ENCODE measurements at places on chromosomes 6 and 20.

GRCh38 chr6:75386050-75386770 lies 101.6 kb upstream of the TMEM30A start:
- DNase-seq: no peak

GRCh38 chr6:109498052-109498451 lies 15.0 kb upstream of the ZBTB24 start:
- DNase-seq: no peak

DNA sequence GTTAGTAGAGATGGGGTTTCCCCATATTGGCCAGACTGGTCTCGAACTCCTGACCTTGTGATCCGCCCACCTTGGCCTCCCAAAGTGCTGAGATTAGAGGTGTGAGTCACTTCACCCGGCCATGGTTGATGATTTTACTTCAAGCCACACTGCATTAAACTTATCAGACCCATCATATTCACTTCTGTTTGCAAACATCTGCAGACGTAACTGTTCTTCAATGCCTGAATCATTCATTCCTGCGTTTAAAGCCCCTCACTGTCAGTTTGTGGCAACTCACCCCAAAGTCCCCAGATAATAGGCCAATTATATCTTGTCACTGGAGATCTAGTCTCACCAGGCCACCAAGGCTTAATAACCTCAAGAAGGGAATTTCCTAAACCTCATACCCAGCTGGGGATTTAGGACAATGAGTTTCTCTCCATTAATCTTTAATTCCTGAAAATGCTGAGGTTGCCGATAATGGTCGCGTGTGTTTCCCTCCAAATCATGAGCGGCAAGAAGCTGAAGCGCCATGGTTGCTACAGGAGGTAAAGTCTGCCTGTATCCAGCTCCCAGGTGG lies 229.6 kb downstream of the LY86 start:
- no peak for DNase-seq

- DNase-seq: no peak
These were observed 328.5 kb downstream of the EPM2A start for GRCh38 chr6:145406783-145407182.

- DNase-seq: no peak
These were observed 92.9 kb upstream of the SHLD1 start for GRCh38 chr20:5657190-5657875.

GRCh38 chr6:56448046-56448445 lies 194.6 kb downstream of the DST start:
- no peak for DNase-seq

DNA sequence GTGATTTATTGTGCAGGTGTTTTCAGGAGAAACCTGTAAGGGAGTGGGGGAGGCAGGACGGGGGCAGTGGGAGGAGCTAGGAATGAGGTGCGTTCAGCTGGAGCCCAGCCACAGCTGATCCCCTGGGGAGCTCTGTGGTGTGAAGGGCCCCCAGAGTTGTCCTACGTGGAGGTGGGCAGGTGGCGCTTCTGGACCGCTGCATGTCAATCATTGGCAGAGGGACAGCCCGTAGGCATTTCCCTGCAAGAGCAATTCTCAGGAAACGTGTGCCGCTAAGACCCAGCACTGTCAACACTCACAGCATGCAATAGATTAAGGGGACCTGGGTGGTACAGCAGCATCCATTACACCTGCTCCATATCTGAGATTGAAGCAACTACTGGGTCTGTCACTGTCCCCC lies 88.0 kb downstream of the PRND start:
- DNase-seq: no peak

- DNase-seq: no peak
These were observed 53.9 kb downstream of the HS3ST5 start for GRCh38 chr6:114288701-114289495.

DNA sequence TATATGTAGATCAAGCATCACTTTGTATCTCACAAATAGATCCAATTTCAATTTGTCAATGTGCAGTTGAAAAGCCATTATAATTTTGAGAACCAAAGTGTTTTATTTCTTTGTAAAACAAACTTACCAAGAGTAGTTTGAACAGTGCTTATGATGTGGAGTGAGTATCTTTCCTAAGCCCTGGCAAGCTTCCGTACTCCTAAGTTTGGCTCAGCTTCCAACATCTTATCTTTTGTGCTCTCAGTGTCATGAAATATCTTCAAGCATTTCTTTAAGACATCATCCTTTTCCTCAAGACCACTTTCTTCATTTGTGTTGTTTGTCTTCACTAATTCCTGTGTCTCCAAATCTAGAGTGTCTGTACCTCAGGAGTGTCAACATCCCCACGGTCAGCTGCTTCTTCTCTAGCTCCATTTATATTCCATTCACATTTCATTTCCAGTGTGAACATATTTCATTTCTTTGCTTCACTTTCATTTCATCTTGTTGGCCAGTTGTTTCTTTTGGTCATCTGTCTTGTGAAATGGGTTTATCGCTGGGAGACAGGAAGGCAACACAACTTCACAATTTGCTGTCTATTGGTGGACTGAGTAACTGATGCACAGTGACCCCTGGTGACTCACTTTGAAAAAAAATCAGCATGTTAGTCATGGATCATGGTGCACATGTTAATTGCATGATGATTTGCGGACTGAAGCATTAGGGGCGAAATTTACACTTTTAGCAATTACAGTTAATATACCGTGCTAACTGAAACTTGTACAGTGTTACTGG lies 36.9 kb downstream of the SLC24A3 start:
- no peak for DNase-seq

- no peak for DNase-seq
These were observed 3.0 kb downstream of the GABRR1 start for GRCh38 chr6:89214197-89214596.

DNA sequence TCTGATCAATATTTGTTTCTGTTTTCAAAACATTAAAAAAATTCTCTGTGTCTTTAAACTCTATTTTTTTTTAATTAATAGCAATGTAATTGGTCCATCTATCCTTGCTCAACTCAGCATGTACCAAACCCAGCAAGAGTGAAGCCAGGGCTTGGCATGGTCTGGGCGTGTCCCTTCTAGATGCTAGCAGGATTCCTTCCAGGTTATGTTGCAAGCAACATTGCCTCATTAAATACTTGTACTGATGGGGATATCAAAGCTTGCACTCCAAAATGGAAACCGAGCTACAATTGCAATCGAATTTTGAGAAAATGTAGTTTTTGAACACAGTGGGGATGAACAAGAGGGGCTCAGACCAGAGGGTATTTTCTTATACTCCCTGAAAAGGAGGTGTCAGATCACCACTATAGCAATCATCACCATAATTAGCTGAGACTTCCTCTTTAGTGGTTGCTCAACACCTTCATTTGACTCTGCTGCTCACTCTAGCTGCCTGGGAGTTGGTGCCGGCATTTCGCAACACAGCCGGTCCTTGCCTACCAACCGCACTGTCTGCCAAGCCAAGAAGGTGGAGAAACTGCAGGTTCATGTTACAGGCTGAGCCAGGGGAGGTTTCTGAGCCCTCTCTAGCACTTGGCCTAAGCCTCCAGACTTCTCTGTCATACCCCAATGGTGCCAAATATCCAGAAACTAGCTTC lies 67.8 kb upstream of the RALGAPA2 start:
- DNase-seq: no peak

DNA sequence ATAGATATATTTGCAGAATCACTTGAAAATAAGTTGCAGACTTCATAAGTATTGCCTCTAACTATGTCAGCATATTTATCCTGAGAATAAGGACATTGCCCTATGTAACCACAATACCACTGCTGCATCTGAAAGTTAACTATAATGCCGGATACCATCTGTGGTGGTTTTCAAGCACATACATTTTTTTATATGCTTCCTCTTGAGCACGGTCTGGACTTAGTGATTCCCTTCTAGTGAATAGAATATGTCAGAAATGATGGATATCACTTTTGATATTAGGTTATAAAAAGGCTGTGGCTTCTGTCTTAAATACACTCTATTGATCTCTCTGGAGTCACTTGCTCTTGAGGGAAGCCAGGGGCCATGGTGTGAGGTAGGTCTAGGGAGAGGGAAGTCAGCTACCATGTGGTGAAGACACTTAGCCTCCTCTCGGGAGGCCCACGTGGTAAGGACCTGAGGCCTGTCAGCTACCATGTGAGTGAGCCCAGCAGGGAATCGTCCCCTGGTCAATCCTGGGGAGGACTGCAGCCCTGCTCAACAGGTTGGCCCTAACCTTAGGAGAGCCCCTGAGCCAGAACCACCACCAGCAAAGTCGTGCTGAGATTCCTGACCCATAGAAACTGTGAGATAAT lies 57.5 kb downstream of the CCDC170 start:
- DNase-seq: no peak

DNA sequence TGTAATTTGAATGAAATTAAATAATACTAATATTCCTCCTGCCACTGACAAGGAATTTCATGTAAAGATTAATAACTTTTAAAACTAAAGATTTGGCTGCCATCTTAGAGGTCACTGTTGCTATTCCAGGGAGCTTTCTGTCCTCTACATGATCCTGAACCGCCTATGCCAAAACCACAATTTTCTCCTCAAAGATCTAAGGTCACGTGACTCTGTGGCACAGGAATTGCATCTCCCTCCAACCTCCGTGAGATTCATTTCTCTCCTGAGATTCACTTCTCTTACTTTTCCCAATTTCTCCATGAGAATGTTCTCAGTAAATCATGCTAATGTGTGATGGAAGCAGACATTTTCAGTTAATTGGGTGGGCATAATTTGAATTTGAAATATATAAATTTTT lies 379.6 kb upstream of the TSHZ2 start:
- no peak for DNase-seq

GRCh38 chr6:136303516-136303915 lies 13.9 kb upstream of the BCLAF1 start:
- DNase-seq: no peak

- no peak for DNase-seq
These were observed 14.7 kb upstream of the SIM1 start for GRCh38 chr6:100479179-100480035.

DNA sequence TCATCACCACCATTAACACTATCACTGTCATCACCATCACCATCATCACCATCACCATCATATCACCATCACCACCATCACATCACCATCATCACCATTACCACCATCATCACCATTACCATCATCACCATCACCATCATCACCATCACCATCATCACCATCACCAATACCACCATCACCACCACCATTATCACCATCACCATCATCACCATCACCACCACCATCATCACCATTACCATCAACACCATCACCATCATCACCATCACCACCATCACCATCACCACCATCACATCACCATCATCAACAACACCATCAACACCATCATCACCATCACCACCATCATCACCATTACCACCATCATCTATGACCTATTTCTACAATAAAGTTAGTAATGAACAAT lies 86.1 kb upstream of the PDE10A start:
- no peak for DNase-seq

- DNase-seq: no peak
These were observed 75.7 kb upstream of the BHLHE23 start for GRCh38 chr20:63082308-63082938.

DNA sequence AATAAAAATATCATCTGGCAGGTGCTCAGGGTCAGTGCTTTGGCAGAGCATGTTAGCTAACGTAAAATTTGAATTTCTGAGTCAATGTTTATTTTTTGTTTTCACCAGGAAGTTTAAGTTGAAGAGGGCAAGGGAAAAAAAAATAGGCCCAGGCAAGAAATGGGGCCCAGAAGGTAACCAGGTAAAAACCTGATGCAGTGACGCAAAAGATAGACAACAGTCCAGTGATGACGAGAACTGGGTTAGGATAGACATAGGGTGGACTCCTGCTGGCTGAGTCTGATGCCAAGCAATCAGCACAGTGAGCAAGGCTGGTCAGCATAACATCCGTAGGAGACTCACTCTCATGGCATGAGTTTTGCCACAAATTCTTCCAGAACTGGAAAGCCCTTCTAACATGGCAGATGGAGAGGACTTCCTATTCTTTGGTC lies 42.2 kb downstream of the ZHX3 start:
- DNase-seq: no peak

- peak; percentile 23 for DNase-seq
These were observed 5.6 kb upstream of the IFNGR1 start for GRCh38 chr6:137224799-137225198.

DNA sequence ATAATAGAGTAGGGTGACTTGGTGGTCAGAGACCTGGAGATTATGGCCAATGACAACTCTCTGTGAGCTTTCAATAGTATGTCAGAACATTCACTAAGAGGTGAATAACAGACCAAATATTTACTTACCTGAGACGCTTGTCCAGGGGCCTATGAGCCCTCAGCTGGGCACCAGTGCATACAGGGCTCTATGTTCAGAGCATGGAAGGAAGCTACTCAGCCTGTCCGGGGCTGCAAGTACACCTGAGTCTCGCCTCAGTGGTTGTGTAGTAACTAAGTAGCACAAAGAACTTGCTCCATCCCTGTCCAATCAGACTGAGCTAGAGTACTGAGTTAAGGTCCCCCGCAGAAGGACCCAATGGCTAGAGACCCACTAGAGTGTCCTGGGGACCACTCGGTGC lies 11.6 kb upstream of the SCGN start:
- no peak for DNase-seq

GRCh38 chr20:2604506-2604835 lies 48.0 kb upstream of the NOP56 start:
- DNase-seq: no peak

DNA sequence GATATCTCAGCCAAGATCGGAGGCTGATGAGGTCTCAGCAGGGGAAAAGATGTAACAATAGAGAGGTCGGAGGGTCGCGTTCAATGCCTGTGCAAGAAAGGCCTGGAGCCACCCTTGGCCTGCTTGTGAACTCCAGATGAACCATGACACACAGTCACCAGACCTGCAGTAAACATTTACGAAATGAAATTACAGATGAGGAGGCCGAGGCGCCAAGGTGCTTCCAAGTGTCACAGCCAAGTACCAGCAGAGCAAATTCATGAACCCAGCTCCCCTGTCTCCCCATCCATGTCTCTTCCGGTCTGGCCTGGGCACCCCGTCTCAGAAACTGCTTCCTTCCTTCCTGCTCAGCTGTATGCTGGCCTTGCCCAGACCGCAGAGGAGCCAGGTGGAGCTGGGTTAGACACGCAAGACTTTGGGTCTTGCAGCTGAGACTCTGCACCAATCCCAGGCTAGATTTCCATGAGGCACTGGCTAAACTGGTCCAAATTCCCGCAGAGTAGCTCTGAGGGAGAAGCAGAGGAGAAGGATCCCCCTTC lies 48.1 kb downstream of the CHMP4B start:
- peak; percentile 52 for DNase-seq

- DNase-seq: peak; percentile 45
These were observed 1.8 kb downstream of the RALGAPA2 start for GRCh38 chr20:20710443-20711315.

DNA sequence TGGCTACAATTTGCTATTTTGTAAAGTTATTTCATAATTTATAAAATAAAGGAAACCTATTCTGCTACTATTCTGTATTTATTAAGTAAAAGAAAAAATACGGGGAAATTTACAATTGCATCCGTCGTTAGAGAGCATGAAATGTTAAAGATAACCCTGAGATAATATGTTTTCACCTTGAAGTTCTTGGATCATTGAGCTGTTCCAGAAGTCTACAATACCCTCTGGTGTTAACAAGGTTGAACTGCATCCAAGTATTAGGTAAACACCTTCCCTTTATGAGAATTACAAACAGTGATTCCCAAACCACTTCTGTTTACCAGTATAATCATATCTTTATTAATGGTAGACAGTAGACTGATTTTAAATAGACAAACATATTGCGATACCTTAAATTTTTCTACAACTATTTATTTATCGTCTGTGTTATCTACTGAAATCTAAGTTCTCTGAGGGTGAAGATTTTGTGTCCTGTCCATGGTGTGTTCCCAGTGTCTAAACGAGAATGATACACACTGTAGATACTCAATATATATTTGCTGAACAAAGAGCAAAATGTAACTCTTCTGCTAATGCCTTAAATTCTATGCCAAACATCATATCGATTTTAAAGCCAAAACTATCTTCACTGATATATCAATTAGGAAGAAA lies 28.2 kb downstream of the TBC1D32 start:
- peak; percentile 2 for DNase-seq

All from CD4-positive, alpha-beta T cell treated with Interleukin-6 at 100 ng/mL for 8 hours (primary cell).